Effector memory CD8-positive, alpha-beta T cell (primary cell): ENCODE measurements at places on chromosomes 3 and 15.

- DNase-seq, result no peak
- H3K4me1 ChIP-seq, result peaks cover 27% of the 10 kb centered on the region
- H3K27ac ChIP-seq, result no peak overlapping the region
- no peaks in the 10 kb centered on the region for H3K27me3 ChIP-seq
- H3K36me3 ChIP-seq, result peaks cover 25% of the 10 kb centered on the region
- H3K4me3 ChIP-seq, result no peak overlapping the region
These were observed 2.6 kb upstream of the ALCAM start for GRCh38 chr3:105364128-105364527.

- no peak overlapping the region for H3K27ac ChIP-seq
- no peaks in the 10 kb centered on the region for H3K4me1 ChIP-seq
- no peak overlapping the region for H3K4me3 ChIP-seq
- no peaks in the 10 kb centered on the region for H3K36me3 ChIP-seq
These were observed 576.2 kb downstream of the TUSC7 start for GRCh38 chr3:117285737-117286136.

GRCh38 chr3:194861375-194861774, 175.7 kb downstream of the FAM43A start:
- no peaks in the 10 kb centered on the region for H3K36me3 ChIP-seq
- no peak for DNase-seq
- H3K4me1 ChIP-seq, result no peaks in the 10 kb centered on the region

DNA sequence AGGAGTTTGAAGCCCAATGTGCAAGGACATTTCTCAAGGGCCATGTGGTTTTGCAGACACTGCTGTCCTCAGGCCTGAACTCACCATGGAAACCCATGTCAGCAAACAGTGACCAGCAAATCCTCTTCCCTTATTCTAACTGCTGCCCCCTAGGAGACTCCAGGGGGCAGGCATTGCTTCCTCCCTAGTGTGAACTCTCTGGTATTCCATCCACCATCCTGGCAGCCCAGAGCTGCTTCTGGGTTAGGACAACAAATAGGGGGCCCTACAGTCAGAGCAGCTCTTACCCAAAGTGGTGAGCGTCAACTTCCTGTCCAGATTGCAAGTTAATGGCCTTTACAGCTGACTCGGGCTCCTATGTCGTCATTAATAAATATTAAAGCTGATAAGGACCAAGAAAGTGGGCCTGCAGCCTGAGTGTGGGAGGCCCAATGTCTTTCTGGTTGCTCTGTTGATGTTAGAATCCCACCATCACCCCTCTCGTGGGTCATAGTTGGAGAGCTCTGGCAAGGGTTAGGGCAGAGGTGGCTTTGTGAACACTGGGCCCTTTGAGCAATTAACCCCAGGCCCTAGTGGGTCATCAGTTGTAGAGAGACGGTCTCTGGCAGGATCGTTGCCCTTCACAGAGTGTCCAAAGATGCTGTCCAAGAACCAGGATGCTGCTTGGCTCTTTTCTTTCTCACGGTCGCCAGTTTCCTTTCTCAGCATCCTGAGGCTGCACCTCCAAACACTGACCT, 41.5 kb downstream of the TGM4 start:
- H3K4me1 ChIP-seq, result no peaks in the 10 kb centered on the region
- no peak overlapping the region for H3K27ac ChIP-seq
- no peak for DNase-seq
- no peak overlapping the region for H3K4me3 ChIP-seq

DNA sequence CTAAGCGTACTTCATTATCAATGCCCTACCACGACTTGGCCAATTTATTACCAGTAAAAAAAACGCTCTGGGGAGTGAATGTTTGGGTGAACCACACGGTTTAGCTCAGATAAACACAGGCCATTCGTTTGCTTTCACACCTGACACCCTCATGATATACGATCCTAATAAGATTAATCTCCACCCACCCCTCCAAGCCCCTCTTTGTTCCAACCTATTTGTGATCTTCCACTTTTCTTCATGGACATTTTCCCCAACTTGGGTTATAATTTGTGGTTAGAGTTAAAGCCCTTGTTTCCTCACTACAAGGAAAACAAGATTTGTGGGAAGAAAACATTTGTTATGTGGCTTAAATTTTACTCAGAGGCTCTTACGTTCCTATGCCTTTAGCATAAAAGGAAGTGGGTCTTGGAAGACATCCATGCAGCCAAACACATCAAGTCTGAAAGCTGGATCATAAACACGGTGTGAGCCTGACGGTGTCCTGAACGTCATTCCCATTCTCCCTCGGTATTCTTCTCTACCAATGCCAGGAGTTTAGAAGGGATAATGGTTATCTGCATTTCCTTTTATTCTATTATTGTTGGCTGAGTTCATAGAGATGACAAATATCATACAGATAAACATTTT, 518.9 kb downstream of the NR2F2 start:
- no peak overlapping the region for H3K27ac ChIP-seq
- H3K36me3 ChIP-seq, result no peaks in the 10 kb centered on the region
- H3K4me1 ChIP-seq, result no peaks in the 10 kb centered on the region
- no peak for DNase-seq
- H3K4me3 ChIP-seq, result no peak overlapping the region

GRCh38 chr3:107978131-107979055, 112.4 kb downstream of the CD47 start:
- H3K4me3 ChIP-seq, result peak overlapping the region; percentile 46
- no peaks in the 10 kb centered on the region for H3K27me3 ChIP-seq
- peaks cover 37% of the 10 kb centered on the region for H3K4me1 ChIP-seq
- no peak for DNase-seq

DNA sequence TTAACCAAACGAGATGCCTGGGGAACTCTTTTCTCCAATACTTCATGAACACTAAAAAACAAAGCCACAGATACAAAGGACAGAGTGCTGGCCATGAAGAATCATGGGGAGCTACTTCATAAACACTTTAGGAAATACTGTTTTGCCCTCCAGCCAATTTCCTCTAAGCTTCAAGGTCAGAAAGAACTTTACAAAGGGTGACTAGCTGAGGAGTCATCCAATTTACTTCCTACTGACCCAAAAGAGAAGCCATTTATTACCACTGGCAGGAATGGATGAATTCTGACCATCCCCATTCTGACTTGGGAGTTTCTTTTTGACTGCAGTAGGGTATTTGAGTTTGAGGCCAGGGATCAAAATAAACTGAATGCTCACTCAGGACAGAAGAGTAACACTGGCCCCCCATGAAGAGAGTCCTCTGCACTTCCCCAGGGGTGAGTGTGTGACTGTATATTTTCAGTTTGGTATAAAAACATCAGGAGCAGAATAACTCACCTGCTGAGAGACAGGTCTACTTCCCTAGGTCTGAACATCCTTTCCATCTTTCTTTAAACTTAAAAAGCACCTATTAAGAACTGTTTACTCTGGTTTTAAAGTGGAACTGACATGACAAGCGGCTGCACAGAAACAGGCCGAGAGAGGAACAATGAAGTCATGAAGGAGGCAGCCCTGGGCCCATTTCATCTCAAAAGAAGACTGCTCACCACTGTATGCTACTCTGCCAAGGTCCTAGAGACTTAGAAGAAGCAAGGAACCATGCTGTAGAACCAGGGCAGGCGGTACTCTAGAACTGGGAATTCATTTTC, 203.6 kb downstream of the TNIK start:
- DNase-seq, result no peak
- no peaks in the 10 kb centered on the region for H3K36me3 ChIP-seq
- peak overlapping the region; percentile 93 for H3K27ac ChIP-seq
- peaks cover 83% of the 10 kb centered on the region for H3K4me1 ChIP-seq
- no peaks in the 10 kb centered on the region for H3K27me3 ChIP-seq
- no peak overlapping the region for H3K4me3 ChIP-seq

- no peak overlapping the region for H3K4me3 ChIP-seq
These were observed 325.5 kb downstream of the RYR3 start for GRCh38 chr15:33636234-33636633.

- H3K4me1 ChIP-seq, result no peaks in the 10 kb centered on the region
- H3K4me3 ChIP-seq, result no peak overlapping the region
- peaks cover 44% of the 10 kb centered on the region for H3K27me3 ChIP-seq
- H3K27ac ChIP-seq, result no peak overlapping the region
- no peak for DNase-seq
These were observed 229.9 kb downstream of the THSD4 start for GRCh38 chr15:71345186-71345585.

GRCh38 chr3:86229086-86229774, 761.7 kb downstream of the VGLL3 start:
- H3K4me1 ChIP-seq, result no peaks in the 10 kb centered on the region
- no peak for DNase-seq
- H3K27me3 ChIP-seq, result no peaks in the 10 kb centered on the region
- no peak overlapping the region for H3K27ac ChIP-seq

DNA sequence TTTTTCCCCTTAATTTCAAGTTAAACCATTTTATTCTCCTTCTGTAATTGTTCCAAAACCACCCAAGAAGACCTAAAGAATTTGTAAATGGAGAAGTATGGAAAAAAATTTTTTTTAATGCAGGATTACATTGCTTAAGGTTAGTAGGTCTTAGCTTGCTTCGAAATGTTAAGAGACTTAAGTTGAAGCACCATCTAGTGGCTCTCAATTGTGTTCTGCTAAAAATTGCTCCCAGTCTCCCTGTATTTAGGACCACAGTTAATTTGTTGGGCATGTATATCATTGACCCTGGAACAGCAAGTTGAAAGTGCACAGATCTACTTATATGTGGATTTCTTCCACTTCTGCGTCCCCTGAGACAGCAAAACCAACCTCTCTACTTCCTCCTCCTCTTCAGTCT, 32.4 kb downstream of the CD200R1L start:
- H3K4me1 ChIP-seq, result peaks cover 4% of the 10 kb centered on the region
- H3K36me3 ChIP-seq, result no peaks in the 10 kb centered on the region
- H3K27ac ChIP-seq, result no peak overlapping the region
- H3K27me3 ChIP-seq, result no peaks in the 10 kb centered on the region
- no peak overlapping the region for H3K4me3 ChIP-seq
- no peak for DNase-seq
